ENCODE measurements at places on chromosomes 4 and X.

DNA sequence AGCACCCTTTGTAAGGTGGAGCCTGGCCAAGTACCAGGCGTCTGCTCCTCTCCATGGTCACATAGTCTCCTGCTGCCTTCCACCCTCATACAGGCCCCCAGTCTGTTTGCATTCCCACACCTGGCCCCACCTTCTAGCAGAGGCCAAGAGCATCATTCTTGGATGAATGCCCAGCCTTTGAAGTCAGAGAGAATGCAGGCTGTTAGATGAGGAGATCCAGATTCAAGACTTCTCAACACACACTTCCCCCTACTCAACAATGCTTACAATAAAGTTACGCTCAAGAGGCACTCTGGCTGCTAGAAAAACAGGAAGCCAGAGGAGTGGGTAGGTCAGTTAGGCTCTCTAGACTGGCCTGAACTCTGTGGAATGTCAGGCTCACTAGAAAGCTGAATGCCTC is 43.3 kb downstream of the SHROOM4 start:
- DNase-seq = no peak

DNA sequence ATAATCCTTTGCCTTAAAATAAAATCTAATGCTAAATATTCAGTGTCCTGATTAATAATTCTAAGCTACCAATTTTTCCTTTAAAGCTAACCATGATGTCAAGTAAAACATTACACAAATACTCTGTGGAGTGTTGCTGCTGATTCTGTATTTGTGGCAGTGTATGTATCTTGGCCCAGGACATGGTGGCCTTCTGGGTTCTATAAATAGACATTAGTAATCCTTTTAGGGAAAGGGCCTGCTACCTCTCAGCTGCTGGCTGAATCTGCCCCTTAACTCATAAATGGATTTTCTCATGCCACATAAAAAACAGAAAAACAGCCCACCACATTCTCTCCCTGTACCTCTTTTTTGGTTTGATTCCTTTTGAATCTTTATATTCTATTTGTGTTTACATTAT is 1.2 kb upstream of the XK start:
- no peak for DNase-seq

DNA sequence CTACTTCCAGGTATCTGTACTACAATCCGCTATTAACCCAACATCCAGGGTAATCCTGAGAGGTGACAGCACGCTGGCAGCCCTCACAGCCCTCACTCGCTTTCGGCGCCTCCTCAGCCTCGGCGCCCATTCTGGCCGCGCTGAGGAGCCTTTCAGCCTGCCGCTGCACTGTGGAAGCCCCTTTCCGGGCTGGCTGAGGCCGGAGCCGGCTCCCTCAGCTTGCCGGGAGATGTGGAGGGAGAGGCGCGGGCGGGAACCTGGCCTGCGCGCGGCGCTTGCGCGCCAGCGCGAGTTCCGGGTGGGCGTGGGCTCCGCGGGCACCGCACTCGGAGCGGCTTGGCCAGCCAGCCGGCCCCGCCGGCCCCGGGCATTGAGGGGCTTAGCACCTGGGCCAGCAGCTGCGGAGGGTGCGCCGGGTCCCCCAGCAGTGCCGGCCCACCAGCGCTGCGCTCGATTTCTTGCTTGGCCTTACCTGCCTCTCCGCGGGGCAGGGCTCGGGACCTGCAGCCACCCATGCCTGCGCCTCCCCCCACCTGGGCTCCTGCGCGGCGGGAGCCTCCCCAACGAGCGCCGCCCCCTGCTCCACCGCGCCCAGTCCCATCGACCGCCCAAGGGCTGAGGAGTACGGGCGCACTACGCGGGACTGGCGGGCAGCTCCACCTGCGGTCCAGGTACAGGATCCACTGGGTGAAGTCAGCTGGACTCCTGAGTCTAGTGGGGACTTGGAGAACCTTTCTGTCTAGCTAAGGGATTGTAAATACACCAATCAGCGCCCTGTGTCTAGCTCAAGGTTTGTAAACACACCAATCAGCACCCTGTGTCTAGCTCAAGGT is 87.3 kb downstream of the PRSS12 start:
- DNase-seq = no peak

GRCh38 chrX:108704839-108705238 is 31.5 kb downstream of the IRS4 start:
- DNase-seq = no peak

DNA sequence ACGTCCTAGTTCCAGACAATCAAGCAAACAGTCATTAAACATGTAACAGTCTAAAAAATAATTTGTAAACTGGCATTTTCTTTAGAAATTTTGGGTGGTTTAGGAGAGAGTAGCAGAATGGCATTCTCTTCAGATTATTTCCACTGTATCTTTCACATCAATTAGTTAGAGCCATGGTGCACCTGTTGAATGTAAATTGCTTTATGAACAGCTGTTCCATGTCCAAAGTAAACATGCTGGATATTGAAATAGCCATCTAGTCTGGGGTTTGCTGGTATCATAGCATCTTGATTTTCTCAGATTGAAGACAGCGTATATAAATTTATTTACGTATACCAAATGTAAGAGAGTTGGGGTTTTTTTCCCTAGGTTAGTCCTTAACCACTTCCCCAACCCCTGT is 143.6 kb downstream of the RCHY1 start:
- no peak for DNase-seq

DNA sequence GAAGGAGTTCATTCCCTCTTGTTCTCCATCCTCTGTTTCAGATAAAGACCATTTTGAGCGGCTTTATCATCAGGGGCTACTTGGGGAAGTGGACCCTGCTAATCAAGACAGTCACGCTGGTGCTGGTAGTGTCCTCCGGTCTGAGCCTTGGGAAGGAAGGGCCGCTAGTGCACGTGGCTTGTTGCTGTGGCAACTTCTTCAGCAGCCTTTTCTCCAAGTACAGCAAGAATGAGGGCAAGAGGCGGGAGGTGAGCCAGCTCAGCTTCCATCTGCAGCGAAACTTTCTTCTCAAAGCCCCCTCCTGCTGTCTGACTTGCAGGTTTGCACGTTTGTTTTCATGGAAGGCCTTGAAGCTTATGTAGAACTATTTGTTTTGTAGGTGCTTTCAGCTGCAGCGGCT is 49.5 kb downstream of the CLCN4 start:
- DNase-seq = no peak
